CD4-positive, alpha-beta T cell treated with Interleukin-10 for 1 hour (primary cell): ENCODE measurements at places on chromosomes 7 and 10.
A peak's percentile ranks its signal among the peaks of the same experiment; 100 is the strongest.

DNA sequence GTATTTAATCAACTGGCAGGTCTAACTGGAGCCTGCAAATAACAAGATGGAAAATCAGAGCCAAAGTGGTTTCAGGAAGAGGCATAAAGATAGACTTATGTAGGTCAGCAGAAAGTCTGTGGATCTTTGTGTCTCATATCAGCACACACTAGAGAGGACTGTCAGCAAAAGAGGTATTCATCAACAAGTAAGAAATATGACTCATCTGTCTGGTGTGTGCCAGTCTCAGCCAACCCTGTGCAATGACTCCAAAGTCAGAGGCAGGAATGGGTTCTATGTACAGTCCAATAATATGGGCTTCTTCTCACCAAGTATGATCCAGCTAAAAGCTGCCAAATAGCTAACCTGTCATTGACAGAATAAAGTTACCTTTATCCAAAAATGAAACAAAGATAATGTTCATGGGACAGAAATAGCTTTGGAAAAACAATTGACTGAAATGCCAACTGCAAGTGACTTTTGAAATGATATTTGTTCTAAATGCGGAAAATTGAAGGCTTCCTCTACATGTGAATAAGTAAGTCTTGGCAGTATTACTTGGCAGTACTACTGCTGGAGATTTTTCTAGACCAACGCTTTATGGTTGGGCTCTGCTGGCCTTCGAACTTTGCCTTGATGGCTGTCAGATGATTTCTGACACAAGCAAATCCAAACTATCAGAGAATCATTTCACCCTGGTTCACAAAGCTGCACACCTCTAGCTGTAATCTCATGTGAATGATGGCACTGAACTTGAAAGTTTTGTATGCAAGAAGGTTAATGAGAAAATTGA, 272.3 kb upstream of the SEMA3C start:
- no peak for DNase-seq

DNA sequence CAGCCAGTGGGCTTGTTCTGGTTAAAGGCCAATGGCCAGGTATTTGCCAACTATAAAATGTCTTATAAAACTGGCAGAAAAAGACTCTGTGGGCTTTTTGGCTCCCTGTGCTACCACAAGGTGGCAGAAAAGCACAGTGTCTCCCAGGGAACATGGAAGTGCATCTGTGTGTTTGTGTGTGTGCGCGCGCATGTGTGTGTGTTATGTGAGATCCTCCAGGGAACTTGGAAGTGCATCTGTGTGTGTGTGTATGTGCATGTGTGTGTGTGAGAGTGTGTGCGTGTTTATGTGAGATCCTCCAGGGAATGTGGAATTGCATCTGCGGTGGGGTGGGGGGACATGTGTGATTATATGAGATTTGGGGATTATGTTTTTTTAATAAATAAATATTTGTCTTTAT, 30.2 kb upstream of the ABI1 start:
- DNase-seq: peak; percentile 38

GRCh38 chr7:1676550-1677078, 6.5 kb downstream of the ELFN1 start:
- no peak for DNase-seq

DNA sequence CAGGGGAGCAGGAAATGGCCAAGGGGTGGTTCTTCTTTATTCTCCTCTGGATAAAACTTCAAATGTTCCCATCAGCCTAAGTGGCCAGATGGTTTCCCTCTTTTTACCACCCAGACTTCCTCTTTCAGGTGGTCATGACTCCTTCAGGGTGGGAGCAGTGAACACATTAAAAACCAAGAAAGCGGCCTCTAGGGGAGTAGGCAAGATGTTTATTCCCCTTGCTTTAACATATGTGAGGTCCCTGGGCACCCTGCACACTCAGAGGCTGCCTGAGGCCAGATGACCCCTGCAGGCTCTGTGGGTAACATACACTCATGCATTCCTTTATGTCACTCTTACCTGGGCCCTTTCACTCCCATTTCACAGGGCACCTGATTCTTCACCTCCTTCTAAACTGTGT, 357.4 kb downstream of the ABCA13 start:
- DNase-seq: no peak

GRCh38 chr7:155345490-155345889, 47.8 kb downstream of the INSIG1 start:
- no peak for DNase-seq

DNA sequence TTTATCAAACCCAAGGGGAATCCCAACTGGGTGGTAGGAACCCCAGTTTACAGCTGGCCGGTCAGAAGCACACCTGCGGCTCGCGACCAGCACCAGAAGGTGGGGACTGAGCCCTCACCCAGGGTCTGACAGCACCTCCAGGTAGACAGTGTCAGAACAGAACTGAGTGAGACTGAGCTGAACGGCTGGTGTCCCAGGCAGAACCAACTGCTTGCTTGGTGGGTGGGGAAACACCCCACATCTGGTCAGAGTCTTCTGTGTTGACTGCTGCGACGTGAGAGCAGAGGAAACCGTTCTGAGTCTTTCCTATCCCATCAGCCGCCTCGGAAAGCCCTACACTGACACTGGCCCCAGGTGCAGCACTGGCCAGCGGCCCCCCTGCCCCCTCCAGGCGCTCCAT, 160.7 kb downstream of the MAD1L1 start:
- DNase-seq: no peak

GRCh38 chr10:121154310-121154709, 303.1 kb downstream of the WDR11 start:
- DNase-seq: no peak

GRCh38 chr7:100472854-100473499, 6.0 kb downstream of the TSC22D4 start:
- DNase-seq: no peak
